Thoracic aorta (tissue), 2 donors: ENCODE measurements at places on chromosomes 7 and 10. TPM values are rescaled to one million over a fixed set of nuclear protein-coding genes. Genes with fewer than 3 reads are reported as not detected.

RAB19 gene
- not detected for total RNA-seq

HDAC9 gene
- 64.1 TPM for total RNA-seq

HOXA3 gene
- 29.3 TPM for total RNA-seq

SFMBT2 gene
- total RNA-seq: 8.5 TPM

PNLIPRP2 gene
- not detected for total RNA-seq

OPN4 gene
- total RNA-seq: not detected

NUDT13 gene
- 0.68 TPM for total RNA-seq

CTAGE8 gene
- total RNA-seq: not detected

CACNB2 gene
- total RNA-seq: 4.5 TPM

TRIL gene
- 2.6 TPM for total RNA-seq

ADAM12 gene
- 0.27 TPM for total RNA-seq

FAM25A gene
- not detected for total RNA-seq

- no peak for DNase-seq
Measured at GRCh38 chr10:86970162-86970981, 2.1 kb downstream of the ADIRF start.

DNA sequence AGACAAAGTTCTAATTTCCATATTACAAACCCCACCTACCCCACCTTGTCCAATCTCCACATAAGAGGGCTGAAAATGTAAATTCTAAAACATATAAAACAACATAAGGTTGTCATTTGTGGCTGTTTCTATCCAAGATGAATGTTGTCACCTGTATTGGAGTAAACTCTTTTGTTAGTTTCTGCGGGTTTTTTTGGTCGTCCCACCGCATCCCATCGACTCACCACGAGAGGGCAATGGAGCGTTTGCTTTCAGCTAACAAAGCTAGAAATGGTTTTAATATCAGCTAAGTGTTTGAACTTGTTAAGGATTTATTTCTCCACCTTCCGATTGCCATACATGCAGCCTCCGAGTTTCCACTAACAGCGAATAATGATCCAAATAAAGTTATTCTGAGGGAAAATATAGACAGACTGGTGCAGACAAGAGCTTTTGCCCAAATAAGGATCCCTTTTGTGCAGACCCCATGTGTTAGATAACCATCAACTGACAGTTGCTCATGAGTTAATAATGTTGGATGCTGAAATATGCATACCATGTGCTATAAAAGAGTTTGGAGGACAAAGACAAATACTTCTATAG is 137.2 kb downstream of the ARID5B start:
- DNase-seq: no peak

- no peak for DNase-seq
Measured at GRCh38 chr10:127552446-127552845, 3.3 kb downstream of the NPS start.

GRCh38 chr10:133420028-133420427 is 4.4 kb downstream of the SPRN start:
- DNase-seq: no peak

DNA sequence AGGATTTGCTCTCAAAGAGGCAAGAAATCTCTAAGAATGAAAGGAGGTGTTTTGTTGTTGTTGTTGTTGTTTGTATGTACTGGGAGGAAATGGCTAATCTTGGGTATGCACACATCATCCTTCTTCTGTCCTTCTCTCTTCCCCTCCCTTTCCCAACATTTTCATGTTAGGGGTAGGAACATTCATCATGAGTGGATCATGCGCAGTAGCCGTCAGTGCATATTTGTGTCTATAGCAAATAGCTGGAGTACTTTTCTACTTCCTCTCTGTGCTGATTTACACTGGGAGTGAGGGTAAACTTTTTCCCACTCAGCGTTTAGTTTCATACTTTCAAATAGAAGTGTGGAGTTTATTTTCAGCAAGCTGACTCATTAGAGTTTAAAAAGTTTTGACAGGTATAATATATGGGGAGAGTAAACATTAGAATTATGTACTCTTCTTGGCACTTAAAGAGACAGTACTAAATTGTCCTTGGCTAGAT is 80.5 kb upstream of the PRKG1 start:
- DNase-seq: no peak

- no peak for DNase-seq
Measured at GRCh38 chr10:42864575-42864974, 82.0 kb downstream of the BMS1 start.

- no peak for DNase-seq
Measured at GRCh38 chr7:4702961-4703512, 20.9 kb downstream of the FOXK1 start.

DNA sequence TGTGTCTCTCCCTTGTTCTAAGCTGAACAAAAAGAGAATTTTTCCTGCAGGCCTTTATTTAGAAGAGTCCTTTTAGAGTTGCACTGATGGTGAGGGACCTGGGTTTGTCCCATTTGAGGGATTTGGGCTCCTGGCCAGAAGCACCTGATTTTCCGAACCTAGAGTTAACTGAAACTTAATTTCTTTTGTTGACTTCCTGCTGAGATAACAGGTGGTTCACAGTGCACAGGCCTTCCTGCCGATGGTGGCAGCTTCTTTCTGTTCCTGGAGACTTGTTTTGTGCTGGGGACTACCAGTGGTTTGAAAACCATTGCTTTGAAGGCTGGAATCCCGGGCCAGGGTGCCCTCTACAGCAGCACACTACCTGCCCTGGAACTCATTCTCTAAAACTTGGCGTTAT is 99.2 kb downstream of the SUGCT start:
- no peak for DNase-seq

GRCh38 chr10:62162261-62162981 is 106.2 kb downstream of the RTKN2 start:
- DNase-seq: no peak

DNA sequence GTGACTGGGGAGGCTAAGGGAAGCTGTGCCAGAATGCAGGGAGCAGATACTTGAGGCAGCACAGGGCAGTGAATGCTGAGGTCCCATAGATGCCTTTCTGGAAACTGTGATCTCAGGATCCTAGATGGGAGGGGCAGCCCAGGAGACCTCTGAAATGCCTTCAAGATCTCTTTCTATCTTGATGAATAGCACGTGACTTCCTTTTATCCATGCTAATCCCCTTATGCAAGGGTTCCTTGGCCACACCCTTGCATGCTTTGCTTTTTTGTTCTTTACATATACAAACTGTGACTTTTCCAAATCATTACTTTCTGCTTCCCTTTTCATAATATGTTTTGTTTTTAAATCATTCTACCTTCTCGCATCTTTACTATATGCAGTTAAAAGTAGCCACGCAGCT is 14.7 kb downstream of the ATRNL1 start:
- no peak for DNase-seq

DNA sequence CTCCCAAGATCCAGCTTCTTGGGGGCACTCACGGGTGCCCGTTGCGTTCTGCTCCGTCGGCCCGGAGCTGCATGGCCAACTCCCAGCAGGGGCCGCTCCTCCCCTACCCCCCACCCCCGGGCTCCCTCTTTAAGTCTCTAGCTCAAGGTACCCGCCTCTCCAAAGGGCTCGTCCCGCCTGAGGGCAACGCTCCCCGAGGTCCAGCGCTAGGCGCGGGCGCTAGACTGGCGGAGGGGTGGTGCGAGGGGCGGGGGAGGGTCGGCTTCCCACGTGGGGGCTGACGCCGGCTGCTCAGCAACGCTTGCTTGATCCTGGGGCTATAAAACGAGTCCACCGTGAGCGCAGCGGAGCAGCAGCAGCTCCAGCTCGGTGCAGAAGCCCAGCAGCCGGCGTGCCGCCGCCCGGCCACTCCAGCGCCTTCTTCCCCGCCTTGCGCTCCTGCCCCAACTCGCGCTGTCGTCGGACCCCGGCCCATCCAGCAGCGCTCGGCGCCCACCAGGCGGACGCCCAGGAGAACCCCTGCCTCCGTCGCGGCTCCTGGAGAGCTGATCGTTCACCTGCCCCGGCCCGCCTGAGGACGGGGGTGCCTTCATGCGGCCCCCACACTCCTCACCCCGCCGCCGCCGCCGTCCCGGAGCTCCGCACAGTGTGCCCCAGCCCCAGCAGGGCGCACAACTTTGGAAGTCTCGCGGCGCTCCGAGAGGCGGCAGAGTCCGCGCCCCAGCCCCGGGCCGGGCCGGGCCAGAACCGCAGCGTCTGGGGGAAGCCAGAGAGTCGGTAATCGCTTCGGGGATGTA is at the start of gene ADRA2A:
TSS of gene ADRA2A (plus strand) at position 348 of the 797 bp plus-strand sequence. CDS start 968 bp downstream, outside the sequence.
- no peak for DNase-seq

DNA sequence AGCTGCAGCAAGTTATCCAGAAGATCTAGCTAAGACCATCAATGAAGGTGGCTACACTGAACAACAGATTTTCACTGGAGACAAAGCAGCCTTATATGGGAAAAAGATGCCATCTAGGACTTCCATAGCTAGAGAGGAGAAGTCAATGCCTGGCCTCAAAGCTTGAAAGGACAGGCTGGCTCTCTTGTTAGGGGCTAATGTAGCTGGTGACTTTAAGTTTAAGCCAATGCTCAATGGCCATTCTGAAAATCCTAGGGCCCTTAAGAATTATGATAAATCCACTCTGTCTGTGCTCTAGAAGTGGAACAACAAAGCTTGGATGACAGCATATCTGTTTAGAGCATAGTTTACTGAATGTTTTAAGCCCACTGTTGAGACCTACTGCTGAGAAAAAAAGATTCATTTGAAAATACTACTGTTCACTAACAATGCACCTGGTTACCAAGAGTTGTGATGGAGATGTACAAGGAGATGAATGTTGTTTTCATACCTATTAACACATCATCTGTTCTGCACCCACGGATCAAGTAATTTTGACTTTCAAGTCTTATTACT is 13.6 kb upstream of the ADAMTS14 start:
- DNase-seq: no peak

DNA sequence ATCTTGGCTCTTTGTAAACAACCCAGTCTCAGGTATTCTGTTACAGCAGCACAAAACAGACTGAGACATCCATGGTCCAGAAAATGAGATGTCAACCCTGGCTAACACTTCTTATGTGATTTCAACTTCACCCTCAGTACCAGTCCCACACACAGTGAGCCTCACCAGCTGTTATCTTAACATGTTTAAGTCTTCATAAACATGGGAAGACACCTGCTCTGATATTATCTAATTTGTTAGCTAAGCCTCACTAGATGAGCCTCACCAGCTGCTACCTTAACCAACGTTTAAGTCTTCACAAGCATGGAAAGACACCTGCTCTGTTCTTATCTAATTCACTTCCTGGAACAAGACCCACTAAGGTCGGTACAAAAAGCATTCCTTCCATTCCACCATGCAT is 130.8 kb downstream of the CALN1 start:
- DNase-seq: no peak

GRCh38 chr7:134766779-134767519 is 12.5 kb upstream of the CALD1 start:
- no peak for DNase-seq

DNA sequence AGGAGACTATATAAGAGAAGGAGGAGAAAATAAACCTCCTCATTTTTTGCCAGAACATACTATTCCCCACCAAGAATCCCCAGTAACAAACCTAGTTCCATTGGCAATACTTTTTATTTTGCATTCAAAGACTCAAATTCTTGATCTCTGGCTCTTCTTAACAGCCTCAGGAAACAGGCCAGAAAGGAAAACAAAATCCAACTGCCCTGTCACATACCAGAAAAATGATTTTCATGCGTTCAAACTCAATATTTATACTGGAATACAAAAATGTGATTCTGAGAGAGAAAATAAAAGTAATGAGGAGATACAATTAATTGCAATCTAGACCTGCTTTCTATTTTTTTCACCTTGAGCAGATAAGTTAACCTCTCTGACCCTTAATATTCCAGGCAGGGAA is 435.9 kb upstream of the AUTS2 start:
- DNase-seq: no peak

GRCh38 chr10:14330388-14331061 is at the start of gene FRMD4A:
TSS of gene FRMD4A (minus strand) at chr10:14330924.
- DNase-seq: no peak

DNA sequence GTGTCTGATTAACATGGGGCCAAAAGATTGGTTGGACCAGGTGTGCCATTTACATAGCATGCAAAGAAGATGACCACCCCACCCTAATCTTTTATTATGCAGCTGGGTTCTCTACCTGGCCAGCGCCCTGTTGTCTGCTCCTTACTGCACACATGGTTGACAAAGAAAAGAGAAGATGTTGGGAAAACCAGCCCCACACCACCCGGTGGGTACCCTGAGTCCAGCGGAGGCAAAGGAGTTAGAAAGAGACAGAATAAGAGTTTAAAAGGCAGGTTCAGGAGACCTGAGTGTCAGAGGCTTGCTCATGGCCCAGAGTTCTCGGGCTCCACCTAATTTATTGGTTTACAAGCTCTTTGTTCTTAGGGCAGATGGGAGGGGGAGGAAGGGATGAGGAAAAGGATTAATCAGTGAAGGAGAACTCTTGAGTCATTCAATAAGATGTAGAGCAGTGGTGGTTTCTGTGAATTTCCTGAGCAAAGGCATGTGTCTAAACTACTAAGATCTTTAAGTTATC is 24.1 kb upstream of the ABCA13 start:
- DNase-seq: no peak

DNA sequence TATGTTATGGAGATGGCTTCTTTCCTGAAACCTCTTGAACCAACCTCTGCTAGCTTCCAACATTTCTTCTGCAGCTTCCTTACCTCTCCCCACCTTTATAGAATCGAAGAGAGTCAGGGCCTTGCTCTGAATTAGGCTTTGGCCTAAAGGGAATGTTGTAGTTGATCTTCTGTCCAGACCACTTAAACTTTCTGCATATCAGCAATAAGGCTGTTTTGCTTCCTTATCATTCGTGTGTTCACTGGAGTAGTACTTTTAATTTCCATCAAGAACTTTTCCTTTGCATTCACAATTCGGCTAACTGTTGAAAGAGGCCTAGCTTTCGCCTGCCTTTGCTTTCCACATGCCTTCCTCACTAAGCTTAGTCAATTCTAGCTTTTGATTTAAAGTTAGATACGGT is 48.0 kb downstream of the KLHDC10 start:
- DNase-seq: no peak

- DNase-seq: peak; percentile 79
Measured at GRCh38 chr7:139731802-139732470, 45.9 kb downstream of the HIPK2 start.
